ENCODE measurements at places on chromosomes 1 and 21.

GRCh38 chr1:91406773-91407389 lies 2.2 kb upstream of the HFM1 start:
- no peak overlapping the region for H3K27ac ChIP-seq
- peaks cover 17% of the 10 kb centered on the region for H3K27me3 ChIP-seq
- no peak overlapping the region for H3K4me3 ChIP-seq
- H3K4me1 ChIP-seq = peaks cover 10% of the 10 kb centered on the region
- H3K36me3 ChIP-seq = no peaks in the 10 kb centered on the region

DNA sequence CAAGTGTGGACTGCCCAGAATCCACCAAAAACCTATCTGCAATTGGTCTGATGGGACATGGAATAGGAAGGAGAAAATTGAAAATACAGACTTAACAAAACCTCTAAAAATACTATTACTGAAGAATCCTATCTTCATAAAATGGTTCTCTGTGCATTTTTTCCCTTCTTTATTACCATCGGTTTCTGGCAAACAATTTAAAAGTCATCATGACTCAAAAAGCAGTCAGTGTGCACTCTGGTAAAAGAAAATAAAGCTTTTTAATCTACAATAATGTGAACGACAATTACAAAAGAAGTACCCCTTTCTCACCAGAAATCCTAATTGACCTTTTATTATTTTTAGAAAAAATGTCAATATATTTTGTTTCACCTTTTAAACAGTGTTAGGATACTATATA lies 186.3 kb downstream of the TPR start:
- no peak for DNase-seq
- no peaks in the 10 kb centered on the region for H3K36me3 ChIP-seq
- peaks cover 7% of the 10 kb centered on the region for H3K4me1 ChIP-seq

DNA sequence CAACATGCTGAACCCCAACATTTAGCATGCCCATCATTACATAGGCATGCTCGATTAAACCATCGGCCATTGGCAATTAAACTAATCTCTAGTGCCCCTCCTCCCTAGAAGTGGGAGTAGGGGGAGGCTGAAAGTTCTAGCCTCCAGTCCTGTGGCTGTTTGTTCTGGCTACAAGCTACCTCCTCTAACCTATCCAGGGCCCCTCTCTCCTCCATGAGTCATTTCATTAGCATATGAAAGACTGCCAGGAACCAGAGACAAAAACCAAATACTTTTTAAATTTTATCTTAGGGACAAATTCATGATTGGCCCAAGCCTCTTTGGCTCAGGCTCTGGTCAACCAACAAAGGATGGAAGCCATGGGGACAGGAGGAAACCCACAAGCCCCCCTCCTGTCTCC lies 231.1 kb downstream of the CACNA1E start:
- H3K4me1 ChIP-seq = no peaks in the 10 kb centered on the region
- H3K27me3 ChIP-seq = no peaks in the 10 kb centered on the region
- H3K36me3 ChIP-seq = no peaks in the 10 kb centered on the region

GRCh38 chr1:159882527-159882862 lies 17.5 kb downstream of the CFAP45 start:
- H3K4me1 ChIP-seq = no peaks in the 10 kb centered on the region
- H3K4me3 ChIP-seq = no peak overlapping the region
- H3K36me3 ChIP-seq = no peaks in the 10 kb centered on the region
- H3K27ac ChIP-seq = no peak overlapping the region

DNA sequence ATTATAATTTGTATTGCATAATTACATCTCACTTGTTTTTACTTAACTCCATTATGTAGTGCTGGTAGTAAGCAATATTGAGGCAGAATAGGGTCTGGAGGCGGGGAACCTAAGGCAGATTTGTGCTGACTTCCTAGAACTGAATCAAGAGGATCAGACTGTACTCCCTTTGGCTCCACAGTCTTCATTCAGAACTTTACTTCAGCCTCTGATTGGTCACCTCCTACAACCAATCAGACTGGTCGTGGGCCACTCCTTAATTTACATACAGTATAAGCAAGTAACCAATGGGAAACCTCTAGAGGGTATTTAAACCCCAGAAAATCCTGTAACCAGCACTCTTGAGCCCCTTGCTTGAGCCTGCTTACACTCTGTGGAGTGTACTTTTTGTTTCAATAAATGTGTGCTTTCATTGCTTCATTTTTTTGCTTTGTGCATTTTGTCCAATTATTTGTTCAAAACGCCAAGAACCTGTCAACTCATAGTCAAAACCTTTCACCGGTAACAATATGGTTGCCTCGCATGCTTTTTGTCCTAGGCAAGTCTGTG lies 31.6 kb downstream of the ZBTB8OS start:
- no peak for DNase-seq
- H3K36me3 ChIP-seq = peaks cover 32% of the 10 kb centered on the region
- H3K4me3 ChIP-seq = no peak overlapping the region
- H3K4me1 ChIP-seq = peaks cover 10% of the 10 kb centered on the region
- no peak overlapping the region for H3K27ac ChIP-seq
- H3K27me3 ChIP-seq = no peaks in the 10 kb centered on the region

DNA sequence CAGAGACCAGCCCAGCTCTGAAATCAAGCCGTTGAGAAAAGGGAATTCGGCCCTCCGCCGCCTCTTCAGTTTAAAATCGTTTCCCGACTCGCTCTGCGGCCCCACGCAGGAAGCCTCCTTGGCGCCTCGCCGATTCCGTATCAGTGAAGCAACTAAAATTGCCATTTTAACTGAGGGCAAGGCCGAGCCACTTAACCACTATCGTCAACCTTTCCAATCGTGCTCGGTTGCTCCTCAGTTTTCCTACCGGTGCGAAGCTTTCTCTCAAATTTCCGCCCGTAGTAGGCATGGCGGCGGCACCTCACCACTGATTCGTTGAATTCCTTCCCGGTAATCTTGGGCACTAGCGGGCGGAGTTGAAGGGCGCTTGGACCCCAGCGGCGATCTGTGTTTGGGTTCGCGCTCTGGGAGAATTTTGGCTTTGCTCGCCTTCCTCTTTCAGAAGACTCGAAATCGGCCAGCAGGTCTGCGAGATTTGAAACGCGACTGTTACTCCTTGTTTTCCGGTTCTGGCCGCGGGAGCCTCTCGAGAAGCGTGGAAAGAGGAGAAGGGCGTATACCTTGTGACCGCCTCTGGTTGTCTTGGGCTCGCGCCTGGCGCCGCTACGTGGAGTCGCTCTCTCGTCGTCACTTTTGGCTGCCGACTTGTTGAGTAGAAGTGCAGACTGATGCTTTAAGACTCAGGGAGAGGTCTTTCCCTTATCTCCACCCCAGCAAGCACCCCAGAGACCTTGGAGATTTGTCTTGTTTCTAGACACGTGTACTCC lies at the start of the genes CENPL and DARS2:
Gene CENPL (minus strand): TSS at position 569 of the 767 bp plus-strand sequence. CDS start 13,584 bp downstream, outside the sequence.
Gene DARS2 (plus strand): TSS at position 359 of the 767 bp plus-strand sequence. CDS start 557 bp downstream, outside the sequence.
- peaks cover 28% of the 10 kb centered on the region for H3K4me1 ChIP-seq
- H3K4me3 ChIP-seq = peak within 1 kb of the TSS; percentile 95
- H3K27ac ChIP-seq = peak within 1 kb of the TSS; percentile 97
- peak; percentile 80 for DNase-seq

DNA sequence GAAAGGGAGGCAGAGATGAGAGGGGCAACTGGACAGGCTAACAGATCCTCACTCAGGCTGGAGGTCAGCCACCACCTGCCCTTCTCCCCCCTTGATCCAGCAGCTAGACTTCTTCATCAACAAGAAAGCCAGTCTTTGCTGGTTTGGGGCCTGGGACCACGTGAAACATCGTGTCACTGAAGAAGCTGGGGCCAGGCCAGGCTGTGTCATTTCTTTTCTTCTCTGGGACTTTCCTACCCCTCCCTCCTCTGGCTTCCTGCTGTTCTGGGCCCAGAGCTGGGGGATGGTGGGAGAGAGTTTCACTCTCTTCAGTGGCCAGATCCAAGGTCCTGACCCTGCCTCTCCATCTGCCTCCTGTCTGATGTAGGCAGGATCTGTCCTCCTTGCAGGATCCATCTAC lies 18.1 kb upstream of the SLC26A9 start:
- no peaks in the 10 kb centered on the region for H3K36me3 ChIP-seq
- H3K27me3 ChIP-seq = peaks cover 8% of the 10 kb centered on the region
- DNase-seq = no peak
- H3K4me3 ChIP-seq = no peak overlapping the region
- H3K4me1 ChIP-seq = no peaks in the 10 kb centered on the region

GRCh38 chr1:200454425-200454824 lies 44.6 kb upstream of the ZNF281 start:
- H3K27me3 ChIP-seq = no peaks in the 10 kb centered on the region
- H3K4me3 ChIP-seq = no peak overlapping the region
- no peak for DNase-seq
- H3K27ac ChIP-seq = no peak overlapping the region
- H3K36me3 ChIP-seq = no peaks in the 10 kb centered on the region
